Midbrain (tissue), 1 donor: ENCODE measurements at places on chromosomes 1 and 21.

DNA sequence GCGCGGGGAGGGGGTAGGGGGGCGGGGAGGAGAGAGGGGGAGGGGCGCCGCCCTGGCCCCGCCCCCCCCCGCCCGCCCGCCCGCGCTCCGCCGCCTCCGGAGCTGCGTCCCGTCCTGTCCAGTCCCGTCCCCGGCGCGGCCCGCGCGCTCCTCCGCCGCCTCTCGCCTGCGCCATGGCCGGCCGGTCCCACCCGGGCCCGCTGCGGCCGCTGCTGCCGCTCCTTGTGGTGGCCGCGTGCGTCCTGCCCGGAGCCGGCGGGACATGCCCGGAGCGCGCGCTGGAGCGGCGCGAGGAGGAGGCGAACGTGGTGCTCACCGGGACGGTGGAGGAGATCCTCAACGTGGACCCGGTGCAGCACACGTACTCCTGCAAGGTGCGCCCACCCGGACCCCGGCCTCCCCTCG is at the start of gene AGRN:
Gene AGRN (plus strand): TSS at position 121 of the 405 bp plus-strand sequence. CDS start 53 bp downstream, at position 174.
- no peak for DNase-seq

GRCh38 chr21:44767834-44768831 is 33.5 kb downstream of the UBE2G2 start:
- DNase-seq = no peak

DNA sequence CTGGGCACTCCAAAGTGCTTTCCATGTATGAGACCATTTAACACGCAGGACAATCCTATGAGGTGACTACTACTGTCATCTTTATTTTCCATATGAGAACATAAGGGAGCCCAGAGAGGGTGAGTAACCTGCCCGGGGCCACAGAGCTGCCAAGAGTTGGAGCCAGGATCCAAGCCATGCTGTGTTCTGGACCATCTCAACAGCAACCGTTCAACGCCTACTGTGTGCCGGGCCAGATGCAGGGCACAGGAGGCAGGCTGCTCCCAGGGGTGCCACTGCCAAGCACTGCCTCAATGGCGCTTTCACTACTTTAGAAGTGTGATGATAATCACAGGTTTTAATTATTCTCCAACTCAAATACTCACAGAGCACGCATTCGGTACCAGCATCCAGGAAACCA is 3.8 kb downstream of the ALDH4A1 start:
- DNase-seq = no peak

GRCh38 chr1:6251681-6252373 is 7.8 kb downstream of the HES3 start:
- no peak for DNase-seq

- DNase-seq = peak; percentile 67
Measured at GRCh38 chr1:109482791-109483671, 674 bp upstream of the ATXN7L2 start.

GRCh38 chr1:54359393-54360162 is 46.6 kb downstream of the SSBP3 start:
- DNase-seq = no peak

DNA sequence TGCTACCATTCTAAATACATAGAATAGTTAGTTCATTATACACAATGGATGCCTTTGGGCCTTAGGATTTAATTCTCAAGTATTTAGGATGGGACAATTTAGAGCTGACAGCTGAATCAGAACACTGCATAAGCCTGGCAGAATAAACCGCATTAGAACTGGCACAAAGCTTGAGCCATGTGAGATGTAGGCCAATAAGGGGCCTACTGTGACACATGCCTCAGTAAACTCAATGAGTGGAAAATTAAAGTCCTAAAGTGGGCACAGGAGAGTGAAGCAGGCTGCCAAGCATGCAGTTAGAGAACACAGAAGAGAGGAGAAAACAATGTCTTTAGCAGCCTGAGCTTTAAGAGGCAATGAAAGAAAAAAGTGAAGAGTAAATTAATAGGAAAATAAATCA is 24.3 kb downstream of the SCYL3 start:
- peak; percentile 47 for DNase-seq

DNA sequence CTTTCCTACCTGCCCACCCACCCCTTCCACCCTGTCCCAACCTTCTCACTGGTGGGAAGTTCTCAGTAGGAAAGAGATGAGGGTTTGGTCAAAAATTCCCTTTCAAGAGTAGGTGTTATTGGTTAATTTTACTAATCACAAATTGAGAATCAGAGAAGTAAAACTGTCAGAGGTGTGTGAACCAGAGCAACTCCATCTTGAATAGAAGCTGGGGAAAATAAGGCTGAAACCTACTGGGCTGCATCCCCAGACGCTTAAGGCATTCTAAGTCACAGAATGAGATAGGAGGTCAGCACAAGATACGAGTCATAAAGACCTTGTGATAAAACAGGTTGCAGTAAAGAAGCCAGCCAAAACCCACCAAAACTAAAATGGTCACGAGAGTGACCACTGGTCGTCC is 11.5 kb downstream of the PLA2G2D start:
- DNase-seq = no peak
